ENCODE measurements at places on chromosomes 11 and 22. TPM values are rescaled to one million over a fixed set of nuclear protein-coding genes. Genes with fewer than 3 reads are reported as not detected.

The SUSD2 gene
- total RNA-seq = 2.6 TPM

The LINC01488 gene
- not detected for total RNA-seq

The GAL3ST3 gene
- 0.92 TPM for total RNA-seq

The LIF gene
- 2.4 TPM for total RNA-seq

The LRRC74B gene
- total RNA-seq = not detected

The CASP5 gene
- 0.32 TPM for total RNA-seq

The PLEKHA7 gene
- total RNA-seq = 15.9 TPM

The ABCC8 gene
- total RNA-seq = not detected

The ANKK1 gene
- total RNA-seq = 0.41 TPM

The TH gene
- 0.97 TPM for total RNA-seq

The ARHGAP42 gene
- total RNA-seq = 4.7 TPM

The SLC5A1 gene
- not detected for total RNA-seq

The DEFB131B gene
- total RNA-seq = not detected

The OR2AT4 gene
- not detected for total RNA-seq

The UCP2 gene
- total RNA-seq = 86.9 TPM

The MYBPC3 gene
- not detected for total RNA-seq

The GAL3ST1 gene
- total RNA-seq = 2.9 TPM

The PKDREJ gene
- total RNA-seq = 0.13 TPM

The OSBPL5 gene
- total RNA-seq = 41.0 TPM

The SEC14L6 gene
- 0.95 TPM for total RNA-seq

The PKNOX2 gene
- 40.2 TPM for total RNA-seq

The IL10RA gene
- 7.5 TPM for total RNA-seq

The LARGE2 gene
- 2.8 TPM for total RNA-seq

The CRYBB3 gene
- total RNA-seq = not detected

The BATF2 gene
- 3.4 TPM for total RNA-seq

The SYT9 gene
- total RNA-seq = 0.10 TPM

The UPK3A gene
- not detected for total RNA-seq

The PRR33 gene
- not detected for total RNA-seq

The KRTAP5-8 gene
- total RNA-seq = not detected
